Articular chondrocyte of knee joint (primary cell): ENCODE measurements at places on chromosomes 7 and 10. TPM values are rescaled to one million over a fixed set of nuclear protein-coding genes. Genes with fewer than 3 reads are reported as not detected.

The UNC5B gene
- total RNA-seq, result 12.2 and 16.0 TPM in 2 replicates

The ZNF365 gene
- total RNA-seq, result 1.9 and 2.6 TPM in 2 replicates

The C7orf33 gene
- total RNA-seq, result not detected in 2 replicates

The HGF gene
- 0.13 and 0.65 TPM in 2 replicates for total RNA-seq

The C10orf53 gene
- not detected in 2 replicates for total RNA-seq

The CHAT gene
- total RNA-seq, result not detected in 2 replicates

The LRGUK gene
- total RNA-seq, result 0.26 and 0.76 TPM in 2 replicates

The VAX1 gene
- not detected in 2 replicates for total RNA-seq

The GNGT1 gene
- total RNA-seq, result not detected in 2 replicates

The ST7 gene
- total RNA-seq, result 17.1 and 18.4 TPM in 2 replicates

The CASD1 gene
- 23.6 and 24.3 TPM in 2 replicates for total RNA-seq

The CALHM2 gene
- 81.3 and 91.3 TPM in 2 replicates for total RNA-seq
